ENCODE measurements at places on chromosomes 2 and 18. TPM values are rescaled to one million over a fixed set of nuclear protein-coding genes. Genes with fewer than 3 reads are reported as not detected.

DNA sequence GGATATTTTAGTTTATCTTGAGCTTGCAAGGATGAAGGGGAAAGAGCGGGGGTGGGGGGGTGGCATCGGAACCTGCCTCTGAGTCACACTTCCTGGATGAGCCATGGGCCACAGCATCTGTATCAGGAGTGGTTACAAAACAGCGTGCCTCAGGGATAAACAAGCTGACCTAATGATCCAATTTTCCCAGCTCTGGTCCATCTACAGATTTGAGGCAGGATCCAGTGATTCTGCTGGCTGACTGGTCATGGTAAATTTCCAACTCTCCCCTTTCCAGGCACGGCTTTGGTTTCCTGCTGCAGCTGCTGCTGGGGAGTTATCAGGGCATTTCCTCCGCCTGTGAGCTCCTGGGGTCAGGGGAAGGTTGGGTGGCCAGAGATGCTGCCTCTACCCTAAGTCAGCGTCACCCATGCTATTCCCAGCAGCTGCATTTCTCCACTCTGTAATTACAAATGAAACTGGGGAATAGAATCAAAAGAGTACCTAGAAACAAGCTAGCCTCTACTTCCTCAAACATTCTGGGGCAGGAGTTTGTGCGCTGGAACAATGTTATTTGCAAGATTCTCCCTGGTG, 4.7 kb upstream of the HPCAL1 start:
- peak overlapping the region; percentile 86 for H3K27ac ChIP-seq
- peaks cover 18% of the 10 kb centered on the region for H3K4me1 ChIP-seq
- H3K4me3 ChIP-seq, result peak overlapping the region; percentile 44
- no peak for DNase-seq

DNA sequence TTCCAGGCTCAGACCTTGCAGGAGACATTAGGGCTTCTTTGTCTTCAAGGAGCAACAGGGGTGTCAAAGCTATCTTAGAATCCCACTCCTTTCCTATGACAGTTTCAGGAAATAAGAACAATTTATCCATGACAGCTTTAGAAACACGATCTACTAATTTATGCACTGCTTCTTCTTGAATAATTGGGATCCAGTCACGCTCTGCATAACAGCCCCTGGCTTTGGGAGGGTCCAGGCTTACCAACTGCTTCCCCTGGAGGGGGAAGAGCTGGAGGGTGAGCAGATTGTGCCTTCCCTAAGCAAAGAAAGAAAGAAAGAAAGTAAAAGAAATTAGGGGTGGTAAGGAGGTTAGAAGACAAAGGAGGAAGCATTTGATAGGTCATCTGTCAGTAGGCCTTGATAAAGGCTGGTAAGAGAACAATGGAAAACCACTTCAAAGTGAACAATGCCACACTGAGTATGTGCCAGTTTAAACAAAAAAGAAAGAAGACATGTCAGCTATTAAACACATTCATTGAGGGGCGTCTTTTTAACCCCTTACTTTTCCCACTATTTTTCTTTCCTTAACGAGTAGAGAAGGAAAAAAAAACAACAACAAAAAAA, 327.6 kb downstream of the DCC start:
- H3K4me3 ChIP-seq, result no peak overlapping the region
- no peak overlapping the region for H3K27ac ChIP-seq
- no peaks in the 10 kb centered on the region for H3K36me3 ChIP-seq
- DNase-seq, result no peak
- H3K4me1 ChIP-seq, result no peaks in the 10 kb centered on the region

Gene WDR43
- 143 TPM for total RNA-seq

Gene SEMA4F
- total RNA-seq, result 5.3 TPM

DNA sequence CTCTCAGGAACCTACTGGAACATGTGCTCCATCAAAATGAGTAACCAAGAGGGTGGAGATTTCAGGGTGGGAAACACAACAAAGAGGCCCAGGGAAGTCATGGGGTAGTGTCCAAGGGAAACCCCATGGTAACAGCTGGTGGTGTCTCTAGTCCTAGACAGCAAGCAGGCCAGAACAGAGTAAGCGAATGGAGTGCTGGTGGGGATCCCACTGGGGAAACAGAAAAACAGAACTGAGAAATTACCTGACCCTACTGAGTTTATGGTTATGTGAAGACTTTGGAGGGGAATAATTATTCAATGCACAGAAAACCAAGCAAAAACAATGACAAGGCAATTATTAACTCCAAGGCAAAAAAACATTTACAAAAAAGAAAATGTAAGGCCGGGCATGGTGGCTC, 16.9 kb downstream of the ERCC3 start:
- no peaks in the 10 kb centered on the region for H3K27me3 ChIP-seq
- no peak overlapping the region for H3K4me3 ChIP-seq
- H3K4me1 ChIP-seq, result peaks cover 12% of the 10 kb centered on the region
- DNase-seq, result no peak
- H3K36me3 ChIP-seq, result peaks cover 8% of the 10 kb centered on the region
- H3K27ac ChIP-seq, result peak overlapping the region; percentile 21

DNA sequence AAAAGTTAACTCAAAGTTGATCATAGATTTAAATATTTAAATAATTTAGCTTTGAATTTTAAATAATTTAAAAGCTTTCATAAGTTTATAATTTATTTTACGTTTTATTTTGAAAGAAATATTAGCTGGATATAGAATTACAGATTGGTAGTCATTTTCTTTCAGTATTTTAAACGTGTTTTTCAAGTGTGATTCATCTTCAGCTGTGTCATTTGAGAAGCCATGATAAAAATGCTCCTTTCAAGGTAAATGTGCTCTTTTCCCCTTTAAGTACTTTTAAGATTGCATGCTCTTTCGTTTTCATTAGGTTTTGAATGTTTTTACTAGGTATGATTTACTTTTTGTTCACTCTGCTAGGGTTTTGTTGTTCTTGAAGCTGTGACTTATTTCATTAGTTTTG, 116.8 kb upstream of the FIGN start:
- peaks cover 6% of the 10 kb centered on the region for H3K36me3 ChIP-seq
- no peak overlapping the region for H3K27ac ChIP-seq
- H3K4me3 ChIP-seq, result no peak overlapping the region
- H3K27me3 ChIP-seq, result no peaks in the 10 kb centered on the region

Gene NT5DC4
- not detected for total RNA-seq

Gene TMEM198
- total RNA-seq, result 7.6 TPM

DNA sequence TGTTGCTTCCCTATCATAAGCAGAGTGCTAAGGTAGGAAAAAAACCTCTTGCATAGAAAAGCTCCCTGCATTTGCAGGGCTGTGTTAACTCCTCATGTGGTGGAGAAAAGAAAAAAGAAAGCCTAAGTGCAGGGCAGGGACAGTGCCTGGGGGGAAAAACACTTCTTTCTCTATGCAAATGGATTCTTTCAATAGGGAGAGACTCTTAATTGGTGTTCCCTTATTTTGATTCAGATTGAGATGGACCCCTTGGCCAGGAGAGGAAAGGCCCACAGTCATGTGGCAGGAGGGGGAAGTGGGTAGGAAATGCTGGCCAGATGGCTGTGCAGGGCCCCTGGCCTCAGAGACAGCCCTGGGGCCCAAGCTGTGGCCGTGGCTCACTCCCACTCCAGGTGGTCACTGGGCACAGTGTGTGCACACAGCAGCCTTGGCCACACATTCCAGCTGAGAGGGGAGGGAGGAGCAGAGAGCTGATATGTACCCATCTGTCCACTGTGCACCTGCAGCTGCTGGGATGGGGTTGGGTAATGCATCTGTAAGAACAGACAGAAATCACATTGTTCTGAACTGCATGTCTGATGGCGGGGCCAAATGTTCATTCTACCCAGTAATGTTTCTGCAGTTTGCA, 410.4 kb downstream of the DSC3 start:
- DNase-seq, result no peak
- no peaks in the 10 kb centered on the region for H3K4me1 ChIP-seq
- H3K27ac ChIP-seq, result no peak overlapping the region
- H3K27me3 ChIP-seq, result no peaks in the 10 kb centered on the region
- peaks cover 9% of the 10 kb centered on the region for H3K36me3 ChIP-seq
- H3K4me3 ChIP-seq, result no peak overlapping the region

DNA sequence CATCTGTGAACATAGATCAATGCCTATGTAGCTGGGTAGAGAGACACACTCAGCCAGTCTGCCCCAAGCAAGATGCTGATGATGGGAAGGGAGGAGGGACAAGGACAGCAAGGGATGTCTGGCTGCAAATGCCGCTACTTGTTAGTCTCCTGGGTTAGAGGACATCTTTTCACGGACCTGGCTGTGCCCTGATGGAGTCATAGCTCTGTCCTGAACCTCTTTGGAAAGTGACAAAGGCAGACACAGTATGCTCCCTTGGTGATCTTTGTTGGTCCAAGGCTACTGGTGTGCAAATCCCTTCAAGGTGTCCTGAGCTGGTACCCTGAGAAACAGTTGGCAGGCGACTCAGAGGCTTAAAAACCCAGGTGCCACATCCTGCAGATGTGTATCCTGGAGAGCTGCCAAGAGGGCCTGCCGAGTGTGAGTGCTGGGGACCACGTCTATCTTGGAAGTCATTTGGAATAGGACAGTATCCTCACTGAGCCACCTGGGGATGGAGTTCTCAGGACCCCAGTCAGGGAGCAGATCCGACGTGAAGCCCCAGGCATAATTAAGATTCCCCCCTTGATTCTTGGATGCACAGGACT, 10.8 kb downstream of the FOSL2 start:
- DNase-seq, result no peak
- peaks cover 80% of the 10 kb centered on the region for H3K4me1 ChIP-seq
- peak overlapping the region; percentile 66 for H3K27ac ChIP-seq
- H3K27me3 ChIP-seq, result no peaks in the 10 kb centered on the region

- no peak for DNase-seq
- no peak overlapping the region for H3K4me3 ChIP-seq
- no peaks in the 10 kb centered on the region for H3K4me1 ChIP-seq
- no peak overlapping the region for H3K27ac ChIP-seq
Measured at GRCh38 chr18:42976869-42977590, 138.5 kb downstream of the RIT2 start.

Gene ZAP70
- total RNA-seq, result 191 TPM

Gene IL1RL1
- total RNA-seq, result 57.7 TPM

Gene FNDC4
- total RNA-seq, result not detected

Gene IL18R1
- 135 TPM for total RNA-seq

Gene GALNT13
- not detected for total RNA-seq

DNA sequence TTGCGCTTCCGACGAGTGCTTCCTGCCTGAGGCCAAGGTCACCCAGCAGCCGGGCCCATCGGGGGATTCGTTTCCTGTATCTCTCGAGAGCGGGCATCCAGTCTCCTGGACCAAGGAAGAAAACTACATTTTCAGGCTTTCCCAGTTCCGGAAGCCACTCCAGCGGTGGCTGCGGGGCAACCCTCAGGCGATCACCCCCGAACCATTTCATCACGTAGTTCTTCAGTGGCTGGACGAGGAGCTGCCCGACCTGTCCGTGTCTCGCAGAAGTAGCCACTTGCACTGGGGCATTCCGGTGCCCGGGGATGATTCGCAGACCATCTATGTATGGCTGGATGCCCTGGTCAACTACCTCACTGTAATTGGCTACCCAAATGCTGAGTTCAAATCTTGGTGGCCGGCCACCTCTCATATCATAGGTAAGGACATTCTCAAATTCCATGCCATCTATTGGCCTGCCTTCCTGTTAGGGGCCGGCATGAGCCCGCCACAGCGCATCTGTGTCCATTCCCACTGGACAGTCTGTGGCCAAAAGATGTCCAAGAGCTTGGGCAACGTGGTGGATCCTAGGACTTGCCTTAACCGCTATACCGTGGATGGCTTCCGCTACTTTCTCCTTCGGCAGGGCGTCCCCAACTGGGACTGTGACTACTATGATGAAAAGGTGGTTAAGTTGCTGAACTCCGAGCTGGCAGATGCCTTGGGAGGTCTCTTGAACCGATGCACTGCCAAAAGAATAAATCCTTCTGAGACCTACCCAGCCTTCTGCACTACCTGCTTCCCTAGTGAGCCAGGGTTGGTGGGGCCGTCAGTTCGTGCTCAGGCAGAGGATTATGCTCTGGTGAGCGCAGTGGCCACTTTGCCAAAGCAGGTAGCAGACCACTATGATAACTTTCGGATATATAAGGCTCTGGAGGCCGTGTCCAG, 1.0 kb downstream of the MARS2 start:
- peak overlapping the region; percentile 83 for H3K4me3 ChIP-seq
- peaks cover 19% of the 10 kb centered on the region for H3K36me3 ChIP-seq
- peak; percentile 71 for DNase-seq
- H3K27me3 ChIP-seq, result peaks cover 7% of the 10 kb centered on the region

GRCh38 chr2:125398738-125399524, 1257.0 kb upstream of the GYPC start:
- no peaks in the 10 kb centered on the region for H3K27me3 ChIP-seq
- DNase-seq, result no peak
- no peak overlapping the region for H3K4me3 ChIP-seq
- no peak overlapping the region for H3K27ac ChIP-seq
- H3K4me1 ChIP-seq, result no peaks in the 10 kb centered on the region

Gene LRRC30
- total RNA-seq, result not detected

Gene SLC5A7
- total RNA-seq, result not detected

GRCh38 chr2:231680285-231680991, 27.9 kb upstream of the PTMA start:
- no peak overlapping the region for H3K27ac ChIP-seq
- no peak for DNase-seq
- no peak overlapping the region for H3K4me3 ChIP-seq
- H3K36me3 ChIP-seq, result no peaks in the 10 kb centered on the region
- H3K27me3 ChIP-seq, result peaks cover 6% of the 10 kb centered on the region

DNA sequence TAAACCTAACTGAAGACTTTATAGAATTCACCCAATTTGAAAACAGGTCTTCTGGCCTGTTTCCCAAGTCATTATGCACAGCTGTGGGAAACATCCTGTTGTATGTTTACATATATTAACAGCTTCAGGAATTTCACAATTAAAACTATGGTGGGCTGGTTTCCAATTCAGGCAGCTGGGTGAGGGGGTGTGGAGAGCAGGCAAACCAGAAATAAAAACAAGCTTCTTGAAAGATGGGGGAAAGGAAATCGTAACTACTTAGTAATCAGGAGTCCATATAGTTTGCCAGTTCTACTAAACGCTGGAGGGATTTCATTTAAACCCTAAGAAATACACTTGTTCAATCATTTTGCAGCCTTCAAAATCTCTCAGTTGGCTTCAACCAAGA, 22.8 kb downstream of the ATP8B1 start:
- H3K4me1 ChIP-seq, result peaks cover 16% of the 10 kb centered on the region
- no peak for DNase-seq
- no peaks in the 10 kb centered on the region for H3K27me3 ChIP-seq
- no peak overlapping the region for H3K27ac ChIP-seq
- no peak overlapping the region for H3K4me3 ChIP-seq
- no peaks in the 10 kb centered on the region for H3K36me3 ChIP-seq

GRCh38 chr2:67798541-67799160, 264.2 kb downstream of the C1D start:
- no peaks in the 10 kb centered on the region for H3K4me1 ChIP-seq
- H3K4me3 ChIP-seq, result no peak overlapping the region
- no peak overlapping the region for H3K27ac ChIP-seq
- DNase-seq, result no peak
- peaks cover 10% of the 10 kb centered on the region for H3K27me3 ChIP-seq

Gene MOGAT1
- not detected for total RNA-seq

Gene IL1B
- total RNA-seq, result 1.8 TPM

Gene NEB
- total RNA-seq, result 0.31 TPM

- H3K27ac ChIP-seq, result no peak overlapping the region
- no peaks in the 10 kb centered on the region for H3K36me3 ChIP-seq
- H3K27me3 ChIP-seq, result no peaks in the 10 kb centered on the region
- H3K4me1 ChIP-seq, result no peaks in the 10 kb centered on the region
Measured at GRCh38 chr2:179751163-179751809, 110.1 kb downstream of the ZNF385B start.

All from natural killer cell treated with Interleukin-12 subunit alpha and Interleukin-12 subunit beta and Interleukin-15 and Interleukin-18, amount 100 ng/mL, for 72 hours (primary cell).